ENCODE measurements at places on chromosomes 4 and X.

DNA sequence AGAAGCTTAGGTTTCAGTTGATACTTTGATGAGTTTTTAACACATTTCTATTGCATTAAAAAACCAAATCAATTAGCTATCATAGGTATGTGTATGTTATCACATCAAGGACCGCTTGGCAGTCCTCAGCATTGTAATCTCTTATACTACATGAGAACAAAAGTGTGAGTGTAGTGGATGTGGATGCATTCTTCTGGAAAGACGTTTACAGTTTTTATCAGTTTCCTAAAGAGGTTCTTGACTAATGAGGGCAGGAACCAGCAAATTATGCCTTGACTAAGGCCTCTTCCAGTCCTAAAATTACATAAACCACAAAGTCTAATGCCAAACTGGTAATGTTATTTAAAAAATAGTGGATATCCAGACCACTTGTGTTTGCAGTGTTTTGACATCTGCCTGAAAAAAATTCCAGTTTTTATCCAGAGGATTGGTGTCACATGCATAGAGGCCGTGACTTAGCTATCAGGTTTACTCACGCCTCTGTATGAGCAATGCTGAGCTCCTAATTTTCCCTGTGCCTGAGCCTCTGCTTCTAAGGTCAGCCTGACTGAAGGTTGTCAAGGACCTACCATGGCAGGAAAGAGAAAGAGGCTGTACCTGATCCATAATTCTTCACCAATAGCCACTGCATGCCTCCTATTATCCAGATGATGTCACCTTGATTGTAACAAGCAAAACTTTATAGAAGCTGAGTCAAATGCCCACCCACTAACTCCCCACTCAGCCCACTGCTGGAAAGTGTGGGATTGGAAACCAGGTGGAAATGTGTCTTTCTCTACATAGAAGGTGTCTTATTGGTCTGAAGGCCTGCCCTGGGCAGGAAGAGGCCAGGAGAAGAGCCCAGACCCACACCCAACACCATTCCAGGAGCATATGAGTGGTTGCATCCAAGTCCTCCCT lies 68.7 kb downstream of the ENPP6 start:
- DNase-seq = no peak

- peak; percentile 52 for DNase-seq
Observed at GRCh38 chrX:100768679-100769338, 36.9 kb upstream of the SYTL4 start.

- no peak for DNase-seq
Observed at GRCh38 chrX:109626637-109627036, 1.7 kb upstream of the KCNE5 start.

- peak; percentile 63 for DNase-seq
Observed at GRCh38 chr4:152937336-152938236, 1.5 kb downstream of the FHDC1 start.

DNA sequence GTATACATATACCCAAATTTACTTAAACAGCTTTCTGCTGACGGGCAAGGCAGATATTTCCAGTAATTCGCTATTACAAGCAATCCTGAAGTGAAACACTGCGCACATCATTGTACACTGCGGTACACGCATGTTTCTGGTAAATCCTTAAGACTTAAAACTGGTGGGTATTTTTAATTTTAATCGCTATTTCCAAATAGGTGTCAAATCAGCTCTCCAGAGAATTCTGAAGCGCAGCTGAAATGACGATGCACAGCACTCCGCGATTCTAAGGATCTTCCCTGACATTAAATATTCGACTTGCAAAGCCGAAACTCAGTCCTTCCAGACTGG lies 361 bp downstream of the TMEM128 start:
- DNase-seq = no peak

GRCh38 chr4:130124066-130124465 lies 1028.1 kb downstream of the C4orf33 start:
- no peak for DNase-seq

- DNase-seq = no peak
Observed at GRCh38 chr4:99853999-99854398, 37.4 kb downstream of the DAPP1 start.

Data from epithelial cell of esophagus (primary cell).